Hematopoietic multipotent progenitor cell treated with erythropoietin and hydrocortisone succinate and interleukin-3 and kit ligand, for 8 days (in vitro differentiated cells): ENCODE measurements at places on chromosomes 7 and 10.

DNA sequence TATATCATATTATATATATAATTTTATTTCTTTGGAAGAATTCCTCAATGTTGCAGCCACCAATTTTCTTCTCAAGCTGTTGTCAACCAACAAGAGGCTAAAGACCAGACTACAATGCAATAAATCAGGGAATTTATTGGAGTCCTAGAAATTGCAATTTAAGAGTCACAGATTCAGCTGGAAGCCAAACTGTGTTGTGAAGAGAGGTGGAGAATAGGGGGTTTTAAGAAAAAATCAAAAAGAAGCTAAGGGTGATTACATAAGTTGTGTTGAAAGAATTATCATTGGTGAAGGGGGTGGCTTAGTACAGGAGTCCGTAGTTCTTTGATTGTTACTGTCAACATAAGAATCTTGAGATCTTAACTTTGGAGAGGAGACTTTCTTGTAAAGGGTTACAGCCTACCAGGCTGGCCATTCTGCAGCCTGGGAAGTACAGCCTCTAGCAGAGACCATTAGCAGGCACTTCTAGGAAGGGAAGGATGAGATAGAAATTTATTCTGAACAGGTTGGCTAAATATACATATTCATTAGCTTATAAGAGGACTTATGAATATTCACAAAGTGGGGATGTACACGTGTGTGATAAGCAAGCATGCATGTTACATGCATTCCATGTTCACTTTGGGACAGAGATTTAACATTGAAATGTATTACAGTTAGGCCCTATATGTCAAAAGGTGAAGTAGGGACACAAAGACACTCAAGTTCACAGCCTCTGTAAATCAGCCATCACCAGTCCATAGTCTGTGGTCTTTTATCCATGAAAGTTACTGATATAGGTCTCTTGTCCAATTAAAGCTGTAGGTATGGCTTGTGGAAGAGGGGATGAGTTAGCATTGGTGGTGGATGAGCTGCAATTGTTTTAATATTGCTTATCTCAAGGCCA lies 8.3 kb upstream of the TMEM168 start:
- peak; percentile 52 for DNase-seq

GRCh38 chr7:50273870-50274269 lies 30.6 kb upstream of the IKZF1 start:
- no peak for DNase-seq

GRCh38 chr10:112631501-112632400 lies 184.7 kb downstream of the VTI1A start:
- no peak for DNase-seq

- DNase-seq, result no peak
Observed at GRCh38 chr10:116849248-116850057, at the start of gene ENO4. TSS of gene ENO4 (plus strand) at chr10:116849499. CDS start at chr10:116849567, 68 bp downstream.

- no peak for DNase-seq
Observed at GRCh38 chr10:118570591-118570990, 24.9 kb downstream of the PRLHR start.

DNA sequence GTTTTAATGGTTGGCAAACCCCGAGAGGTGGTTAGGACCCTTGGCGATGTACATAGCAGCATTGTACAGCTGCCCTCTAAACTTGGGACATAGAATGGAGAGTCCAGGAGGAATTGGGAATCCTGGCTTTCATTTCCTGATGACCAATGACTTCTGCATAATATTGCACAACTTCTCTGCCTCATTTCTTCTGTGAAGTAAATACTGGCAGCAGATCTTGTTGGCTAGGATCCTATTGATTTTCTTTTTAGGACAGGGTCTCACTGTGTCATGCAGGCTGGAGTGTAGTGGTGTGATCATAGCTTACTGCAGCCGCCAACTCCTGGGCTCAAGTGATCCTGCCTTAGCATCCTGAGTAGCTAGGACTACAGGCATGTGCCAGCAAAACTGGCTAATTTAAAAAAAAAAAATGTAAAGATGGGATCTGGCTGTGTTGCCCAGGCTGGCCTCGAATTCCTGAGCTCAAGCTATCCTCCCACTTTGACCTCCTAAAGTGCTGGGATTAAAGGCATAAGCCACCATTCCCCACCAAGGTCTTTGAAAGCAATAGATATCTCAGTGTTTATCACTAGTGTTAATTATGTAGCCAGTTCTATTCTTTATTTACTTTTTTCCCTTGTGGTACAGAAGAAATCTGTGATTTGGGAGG lies 58.1 kb downstream of the PODXL start:
- DNase-seq, result no peak

GRCh38 chr10:87634311-87634710 lies 25.4 kb upstream of the PAPSS2 start:
- no peak for DNase-seq

DNA sequence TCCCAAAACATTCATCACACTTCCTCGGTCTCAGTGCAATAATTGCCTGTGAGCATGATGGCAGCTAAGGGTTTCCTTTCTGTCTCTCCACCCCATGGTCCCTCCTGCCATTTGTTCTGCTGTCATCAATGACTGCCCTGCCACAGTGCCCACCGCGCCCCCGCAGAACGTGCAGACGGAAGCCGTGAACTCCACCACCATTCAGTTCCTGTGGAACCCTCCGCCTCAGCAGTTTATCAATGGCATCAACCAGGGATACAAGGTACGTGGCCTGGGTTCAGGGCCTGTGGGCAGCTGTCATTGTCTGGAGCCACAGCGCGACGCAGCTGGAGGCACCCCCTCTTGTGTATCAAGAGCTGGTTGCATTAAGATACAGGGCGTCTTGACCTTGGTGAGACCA lies 632.9 kb upstream of the FOXK1 start:
- DNase-seq, result no peak

DNA sequence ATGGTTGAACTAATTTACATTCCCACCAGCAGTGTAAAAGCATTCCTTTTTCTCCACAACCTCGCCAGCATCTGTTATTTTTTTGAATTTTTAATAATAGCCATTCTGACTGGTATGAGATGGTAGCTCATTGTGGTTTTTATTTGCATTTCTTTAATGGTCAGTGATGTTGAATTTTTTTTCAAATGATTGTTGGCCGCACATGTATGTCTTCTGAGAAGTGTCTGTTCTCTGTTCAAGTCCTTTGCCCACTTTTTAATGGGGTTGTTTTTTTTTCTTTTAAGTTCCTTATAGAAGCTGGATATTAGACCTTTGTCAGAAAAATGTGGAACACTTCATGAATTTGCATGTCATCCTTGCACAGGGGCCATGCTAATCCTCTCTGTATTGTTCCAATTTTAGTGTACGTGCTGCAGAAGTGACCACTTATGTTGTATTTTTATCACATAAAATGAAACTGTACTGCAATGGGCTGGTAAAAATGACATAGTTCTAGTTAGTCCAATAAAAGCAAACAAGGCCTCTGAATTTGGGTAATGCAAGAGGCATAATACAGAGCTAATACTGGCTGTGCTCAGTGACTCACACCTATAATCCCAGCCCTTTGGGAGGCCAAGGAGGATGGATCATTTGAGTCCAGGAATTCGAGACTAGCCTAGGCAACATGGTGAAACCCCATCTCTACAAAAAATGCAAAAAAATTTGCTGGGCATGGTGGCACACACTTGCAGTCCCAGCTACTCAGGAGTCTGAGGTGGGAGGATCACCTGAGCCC lies 70.3 kb downstream of the ABI1 start:
- no peak for DNase-seq

- DNase-seq, result no peak
Observed at GRCh38 chr10:95388539-95388938, 97.7 kb upstream of the PDLIM1 start.

- DNase-seq, result no peak
Observed at GRCh38 chr7:27933671-27934565, 194.0 kb downstream of the TAX1BP1 start.

- DNase-seq, result no peak
Observed at GRCh38 chr7:90804370-90804769, 208.2 kb downstream of the CDK14 start.

DNA sequence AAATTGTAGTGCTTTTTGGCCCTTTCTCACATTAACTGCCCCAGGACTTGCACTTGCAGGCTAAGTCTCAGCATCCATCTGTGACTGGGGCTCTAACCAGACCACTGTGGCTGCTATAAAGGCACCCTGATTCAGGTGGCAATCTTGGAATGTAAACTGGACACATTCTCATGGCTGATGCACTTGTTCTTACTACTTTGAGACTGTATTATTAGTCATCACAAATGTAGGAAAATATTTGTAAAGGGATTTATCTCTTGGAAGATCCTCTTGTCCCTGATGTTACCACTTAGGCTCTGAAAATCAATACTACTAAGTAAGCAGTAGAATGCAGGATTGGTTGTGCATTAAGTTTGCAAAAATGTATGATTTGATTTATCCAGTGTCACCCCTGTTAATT lies 25.0 kb downstream of the PDE1C start:
- no peak for DNase-seq

DNA sequence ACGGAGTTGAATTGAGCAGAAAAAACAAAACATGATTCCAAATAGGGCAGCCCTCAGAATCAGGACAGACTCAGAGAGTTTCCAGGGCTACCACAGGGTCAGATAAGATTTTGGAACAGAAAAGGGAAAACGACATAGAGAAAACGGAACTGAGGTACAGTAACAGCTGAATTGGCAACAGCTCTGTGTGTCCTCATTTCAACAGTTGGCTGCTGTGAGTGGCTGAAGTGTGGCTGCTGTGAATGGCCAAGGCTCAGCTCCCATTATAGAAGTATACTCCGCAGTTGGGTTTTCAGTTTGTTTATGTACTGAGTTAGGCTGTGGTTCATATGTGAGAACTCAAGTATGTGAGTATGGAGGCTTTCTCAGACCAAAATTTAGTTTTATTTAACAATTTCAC lies 32.0 kb downstream of the ANTXRL start:
- DNase-seq, result no peak

GRCh38 chr7:1951159-1951536 lies 281.1 kb downstream of the ELFN1 start:
- DNase-seq, result peak; percentile 86

DNA sequence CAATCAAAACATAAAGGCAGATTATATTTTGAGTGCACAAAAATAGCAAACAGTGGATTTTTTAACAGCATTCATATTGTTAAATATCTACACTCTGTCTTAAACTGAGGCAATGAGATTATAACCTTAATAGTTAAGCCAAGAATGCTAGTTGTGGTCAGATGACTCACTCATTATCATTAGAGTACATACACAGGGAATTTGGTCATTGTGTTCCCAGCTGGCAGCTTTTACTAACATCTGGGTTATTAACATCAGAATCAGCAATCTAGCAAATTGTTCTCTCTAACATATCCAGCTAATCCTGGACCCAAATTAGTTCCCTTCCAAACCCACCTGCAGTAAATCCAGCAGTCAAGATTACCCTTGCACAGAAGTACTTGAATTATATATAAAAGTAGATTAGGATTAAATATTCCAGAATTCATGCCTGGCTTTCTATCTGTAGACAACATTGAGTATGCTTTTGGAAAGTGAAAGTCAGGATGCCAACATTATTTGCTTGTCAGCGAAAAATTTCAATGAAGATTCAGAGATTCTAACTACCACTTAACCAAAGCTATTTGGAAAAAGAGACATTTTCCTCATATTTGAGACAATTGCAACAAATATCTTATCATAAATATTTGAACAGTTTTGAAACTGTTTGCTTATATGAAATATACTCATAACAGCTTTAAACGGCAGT lies 1035.6 kb upstream of the PHF14 start:
- peak; percentile 68 for DNase-seq

GRCh38 chr7:51019191-51019844 lies 236.6 kb upstream of the GRB10 start:
- DNase-seq, result peak; percentile 10

DNA sequence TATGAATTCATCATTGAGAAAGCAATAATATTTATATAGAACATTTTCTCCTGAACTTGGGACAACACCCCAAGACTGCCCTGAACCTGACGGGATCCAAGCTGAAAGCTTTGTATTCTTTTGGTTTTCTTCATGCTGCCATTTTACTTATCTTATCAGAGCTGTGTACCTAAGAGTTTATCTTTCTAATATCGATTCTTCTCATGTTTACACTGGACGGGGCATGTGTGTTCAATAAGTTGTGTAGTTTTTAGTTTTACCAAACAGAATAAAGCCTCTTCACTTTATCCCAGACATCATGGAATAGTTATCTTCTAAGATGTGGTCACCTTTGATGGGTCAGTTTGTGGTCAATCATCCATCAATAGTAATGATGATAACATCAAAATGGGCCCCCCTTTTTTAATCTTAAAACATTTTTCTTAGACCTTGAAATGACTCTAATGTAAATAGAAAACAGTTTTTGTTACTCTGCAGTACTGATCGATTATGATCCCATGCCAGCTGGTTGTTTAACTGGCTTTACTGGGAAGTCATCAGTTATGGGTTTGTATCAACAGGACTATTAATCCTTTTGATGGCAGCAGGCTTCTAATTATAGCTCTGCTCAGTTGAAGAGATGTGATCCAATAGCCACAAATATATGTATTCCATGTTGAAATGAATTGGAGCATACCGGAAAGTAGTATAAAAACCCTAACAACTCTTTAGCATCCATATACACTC lies 446.1 kb downstream of the KCNMA1 start:
- no peak for DNase-seq

DNA sequence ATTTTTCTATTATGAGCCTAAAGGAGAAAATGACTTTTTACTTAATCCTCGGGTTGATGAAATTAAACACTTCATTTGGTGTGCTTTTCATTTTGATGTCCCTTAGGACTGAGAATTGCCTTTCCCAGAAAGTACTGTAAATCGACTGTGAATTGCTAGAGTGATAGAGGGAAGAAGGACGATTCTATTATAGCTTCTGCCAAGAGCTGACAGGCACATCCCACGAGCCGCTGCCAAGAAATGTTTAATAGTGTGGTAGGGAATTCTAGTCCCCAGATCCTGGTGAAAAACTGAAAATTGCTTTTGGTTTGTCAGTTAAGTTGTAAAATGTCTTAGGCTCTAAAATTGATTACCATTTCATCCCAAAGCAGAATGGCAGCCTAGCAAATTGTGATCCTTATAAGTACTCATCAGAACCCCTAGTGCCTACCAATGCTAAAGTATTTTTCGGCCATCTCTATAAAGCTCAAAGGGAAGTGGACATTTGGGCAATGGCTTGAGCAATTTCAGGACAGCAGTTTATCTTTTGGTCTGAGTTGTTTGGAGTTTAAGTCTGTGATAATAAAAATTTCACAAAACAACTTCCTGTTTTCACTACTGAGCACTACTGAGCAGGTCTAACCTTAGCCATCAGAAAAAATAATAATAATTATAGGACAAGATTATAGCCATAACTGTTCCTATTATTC lies 44.6 kb upstream of the HYCC1 start:
- DNase-seq, result no peak

GRCh38 chr7:36165059-36165458 lies 12.0 kb downstream of the EEPD1 start:
- no peak for DNase-seq
